Kidney (tissue), 22 donors: ENCODE measurements at places on chromosomes 2 and 18.

DNA sequence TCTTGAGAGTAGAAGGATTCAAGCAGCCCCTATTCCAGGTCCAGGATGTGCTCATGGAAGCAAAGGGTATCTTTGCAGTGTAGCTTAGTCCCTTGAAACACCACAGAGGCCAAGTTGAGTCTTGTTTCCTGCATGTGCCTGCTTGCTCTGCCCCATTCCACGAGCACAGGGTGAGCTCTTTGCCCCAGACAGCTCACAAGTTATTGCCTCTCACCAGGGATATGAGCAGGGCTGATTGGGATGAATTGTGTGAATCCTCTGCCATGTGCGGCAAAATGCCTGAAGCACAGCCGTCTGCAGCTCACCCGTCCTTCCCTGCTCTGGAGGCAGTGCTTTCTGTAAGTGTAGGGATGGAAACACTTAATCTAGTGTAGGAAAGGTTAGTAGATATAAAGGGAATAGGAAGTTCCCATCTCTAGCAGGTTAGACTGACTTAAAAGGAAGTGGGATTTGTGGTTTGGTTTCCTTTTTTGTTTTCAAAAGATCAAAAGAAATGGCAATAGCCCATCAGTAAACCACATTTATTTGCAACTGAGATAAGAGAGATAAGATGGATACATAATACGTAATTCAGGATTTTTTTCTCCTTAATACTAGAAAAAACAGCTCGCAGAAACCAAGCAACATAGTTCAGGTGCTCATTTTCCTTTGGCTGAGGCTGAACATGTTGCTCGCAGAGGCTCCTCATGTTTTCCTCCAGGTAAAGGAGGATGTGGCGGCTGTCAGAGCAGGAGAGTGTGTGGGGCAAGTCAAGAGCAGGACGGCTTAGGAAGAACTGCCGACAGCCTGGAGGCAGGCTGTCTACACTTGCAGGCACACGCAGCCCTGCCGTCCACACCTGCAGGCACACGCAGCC, 41.4 kb downstream of the TMEM182 start:
- DNase-seq = no peak

GRCh38 chr2:54402350-54402749, 53.8 kb upstream of the SPTBN1 start:
- peak; percentile 47 for DNase-seq

DNA sequence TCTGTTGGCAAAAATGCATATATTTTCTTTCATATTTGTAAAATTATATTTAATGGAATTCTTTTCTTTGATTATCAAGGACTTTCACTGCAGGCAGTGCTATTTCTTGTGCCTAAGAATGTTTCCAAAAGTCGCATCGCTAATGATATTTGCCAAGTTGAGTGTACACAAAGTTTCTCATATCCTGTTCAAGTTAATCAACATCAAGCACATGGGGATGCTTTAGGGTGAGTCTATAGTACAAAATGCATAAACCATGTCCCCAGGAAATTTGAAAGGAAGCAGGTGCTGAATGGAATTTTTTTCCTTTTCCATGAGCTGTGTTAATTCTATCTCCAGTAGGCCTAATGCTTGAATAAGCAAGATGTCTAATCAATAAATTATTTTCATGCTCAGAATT, 129.7 kb downstream of the GALNT1 start:
- no peak for DNase-seq

GRCh38 chr18:75134611-75134975, 74.3 kb downstream of the PTGR3 start:
- DNase-seq = no peak

GRCh38 chr2:203804070-203804469, 63.5 kb upstream of the CTLA4 start:
- DNase-seq = no peak

DNA sequence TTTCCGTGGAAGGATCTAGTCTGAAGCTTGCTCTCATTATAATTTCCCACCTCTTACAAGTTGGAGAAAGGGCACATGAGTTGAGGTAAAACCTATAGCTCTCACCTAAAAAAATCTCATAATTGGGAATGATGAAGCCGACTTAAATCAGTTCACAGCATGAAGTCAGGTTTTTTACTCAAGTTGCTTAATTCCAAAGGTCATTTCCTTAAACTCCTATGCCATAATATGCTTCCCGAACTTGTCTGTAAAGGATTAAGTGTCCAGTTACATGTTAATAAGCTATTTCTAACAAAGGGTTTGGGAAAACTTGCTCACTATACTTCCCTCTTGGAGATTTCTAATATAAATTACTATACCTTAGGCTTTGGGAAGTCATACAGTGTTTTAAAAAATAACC, 481.2 kb downstream of the NUP35 start:
- DNase-seq = no peak

GRCh38 chr2:144467502-144468137, 52.3 kb downstream of the ZEB2 start:
- no peak for DNase-seq
